ENCODE measurements at places on chromosomes 2 and 18. TPM values are rescaled to one million over a fixed set of nuclear protein-coding genes. Genes with fewer than 3 reads are reported as not detected.

Gene D2HGDH
- total RNA-seq = 22.9 TPM

Gene SIX3
- not detected for total RNA-seq

DNA sequence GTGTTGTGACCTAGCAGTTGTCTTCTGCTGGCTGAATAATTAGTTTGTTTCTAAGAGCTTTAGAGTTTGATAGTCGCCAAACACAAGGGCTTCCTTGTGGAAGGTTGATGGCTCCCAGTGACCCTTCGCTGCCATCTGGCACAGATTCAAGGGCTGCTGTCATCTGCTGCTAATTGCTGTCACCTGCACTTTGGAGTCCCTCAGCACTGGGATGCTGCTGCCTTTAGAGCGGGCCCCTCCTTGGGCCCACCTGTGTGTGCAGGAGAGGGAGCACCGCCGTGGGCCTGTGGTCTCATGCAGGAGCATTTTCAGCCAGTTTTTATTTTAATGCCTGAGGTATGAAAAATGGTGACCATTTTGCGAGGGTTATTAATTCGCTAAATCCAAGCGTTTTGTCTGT is 154.0 kb upstream of the NFATC1 start:
- DNase-seq = no peak

DNA sequence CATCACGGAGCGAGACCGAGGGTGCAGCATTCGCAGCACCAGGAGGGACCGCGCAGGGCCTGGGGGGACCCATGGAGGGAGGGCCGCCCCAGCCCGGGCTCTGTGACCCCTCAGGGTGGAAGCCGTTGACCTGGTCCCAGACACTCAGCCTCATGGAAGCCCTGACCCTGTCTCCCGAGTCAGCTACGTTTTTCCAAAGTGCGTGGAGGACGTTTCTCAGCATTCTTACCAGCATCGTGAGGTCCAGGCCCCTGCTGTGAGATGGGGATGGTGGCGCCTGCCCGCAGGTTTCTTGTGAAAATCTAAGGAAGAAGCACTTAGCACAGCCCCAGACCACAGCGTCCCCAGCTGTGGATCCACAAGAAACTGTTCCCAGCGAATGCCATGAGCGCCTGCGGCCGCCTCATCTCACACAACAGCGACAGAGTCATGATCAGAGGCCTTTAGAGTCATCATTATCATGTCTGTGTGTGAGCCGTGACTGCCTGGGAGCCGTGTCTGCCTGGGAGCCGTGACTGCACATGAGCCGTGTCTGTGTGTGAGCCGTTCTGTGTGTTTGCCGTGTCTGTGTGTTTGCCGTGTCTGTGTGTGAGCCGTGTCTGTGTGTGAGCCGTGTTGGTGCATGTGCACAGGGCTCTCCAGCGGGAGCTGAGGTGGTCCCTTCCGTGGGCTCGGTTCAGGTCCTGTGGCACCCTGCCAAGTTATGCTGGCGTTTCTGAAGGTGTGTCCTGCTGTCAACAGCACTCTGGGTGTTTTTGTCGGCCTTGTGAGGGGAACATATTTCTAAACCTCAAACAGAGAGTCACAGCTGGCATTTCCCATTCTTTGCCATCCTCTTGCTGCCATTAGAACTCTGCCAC is 49.2 kb upstream of the KCNG2 start:
- DNase-seq = no peak

GRCh38 chr2:136916131-136916530 is 150.8 kb downstream of the THSD7B start:
- no peak for DNase-seq

- no peak for DNase-seq
These were observed 13.9 kb downstream of the SLC19A3 start for GRCh38 chr2:227703961-227704360.

- DNase-seq = no peak
These were observed 90.3 kb upstream of the MAP3K20 start for GRCh38 chr2:172985139-172985892.

GRCh38 chr2:110820128-110820527 is 87.8 kb downstream of the ACOXL start:
- DNase-seq = no peak

DNA sequence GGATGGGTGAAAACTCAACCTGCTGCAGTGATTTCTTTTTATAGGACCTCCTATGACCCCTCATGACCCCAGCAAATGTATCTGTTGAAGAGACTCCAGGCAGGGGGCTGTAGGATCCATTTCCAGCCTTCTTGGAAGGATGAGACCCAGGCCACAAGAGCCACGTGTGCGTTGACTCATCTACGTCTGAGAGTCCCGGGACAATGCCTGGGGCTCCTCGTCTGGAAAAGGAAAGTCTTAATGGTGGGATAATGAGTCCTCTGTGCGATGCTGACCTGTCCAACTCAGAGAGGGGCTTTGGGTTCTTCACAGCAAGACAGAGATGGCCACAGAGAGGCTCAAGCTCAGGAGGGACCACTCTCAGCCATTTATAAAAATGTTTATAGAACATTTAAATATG is 80.8 kb downstream of the SMIM21 start:
- no peak for DNase-seq

GRCh38 chr2:105598829-105599698 is 145.6 kb upstream of the NCK2 start:
- no peak for DNase-seq

GRCh38 chr2:106983305-106983704 is 97.3 kb upstream of the ST6GAL2 start:
- no peak for DNase-seq

DNA sequence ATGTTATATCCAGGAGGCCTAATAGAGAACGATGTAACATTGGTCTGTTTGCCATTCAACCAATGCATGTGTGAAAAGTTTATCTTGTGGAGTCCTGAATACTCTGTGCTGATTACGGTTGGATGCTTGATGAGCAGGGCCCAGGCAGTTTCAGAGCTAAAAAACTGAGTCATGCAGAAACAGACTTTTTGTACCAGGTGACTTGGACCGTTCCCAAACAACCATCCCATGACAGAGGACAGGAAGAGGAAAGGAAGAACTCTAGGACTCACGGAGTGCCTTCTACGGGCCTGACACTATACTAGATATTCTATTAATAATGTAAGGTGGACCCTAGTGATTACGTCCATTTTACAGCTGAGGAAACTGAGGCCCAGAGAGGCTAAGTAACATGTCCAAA is 142.1 kb downstream of the ARHGAP28 start:
- DNase-seq = no peak

- no peak for DNase-seq
These were observed 39.7 kb downstream of the HPCAL1 start for GRCh38 chr2:10342245-10342951.
